ENCODE measurements at places on chromosomes 2 and 18.

DNA sequence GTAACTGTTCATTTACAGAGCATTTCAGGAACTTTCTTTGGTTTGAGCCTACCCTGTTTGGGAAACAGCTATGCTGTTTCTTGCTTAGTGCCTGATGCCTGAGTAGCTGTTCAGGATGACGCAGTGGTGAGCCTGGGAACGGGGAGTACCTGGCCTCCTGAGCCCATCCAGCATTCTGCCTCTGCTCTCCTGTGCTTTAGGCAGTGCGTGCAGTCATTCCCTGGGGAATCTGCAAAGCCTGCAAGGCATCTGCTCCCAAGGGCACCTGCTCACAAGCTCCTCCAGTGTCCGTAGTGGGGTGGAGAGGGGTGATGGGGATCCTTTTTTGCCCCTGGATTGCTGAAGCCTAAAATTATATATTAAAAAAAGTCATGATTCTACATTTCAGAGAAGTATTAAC is 68.8 kb downstream of the RAPGEF4 start:
- DNase-seq: no peak

DNA sequence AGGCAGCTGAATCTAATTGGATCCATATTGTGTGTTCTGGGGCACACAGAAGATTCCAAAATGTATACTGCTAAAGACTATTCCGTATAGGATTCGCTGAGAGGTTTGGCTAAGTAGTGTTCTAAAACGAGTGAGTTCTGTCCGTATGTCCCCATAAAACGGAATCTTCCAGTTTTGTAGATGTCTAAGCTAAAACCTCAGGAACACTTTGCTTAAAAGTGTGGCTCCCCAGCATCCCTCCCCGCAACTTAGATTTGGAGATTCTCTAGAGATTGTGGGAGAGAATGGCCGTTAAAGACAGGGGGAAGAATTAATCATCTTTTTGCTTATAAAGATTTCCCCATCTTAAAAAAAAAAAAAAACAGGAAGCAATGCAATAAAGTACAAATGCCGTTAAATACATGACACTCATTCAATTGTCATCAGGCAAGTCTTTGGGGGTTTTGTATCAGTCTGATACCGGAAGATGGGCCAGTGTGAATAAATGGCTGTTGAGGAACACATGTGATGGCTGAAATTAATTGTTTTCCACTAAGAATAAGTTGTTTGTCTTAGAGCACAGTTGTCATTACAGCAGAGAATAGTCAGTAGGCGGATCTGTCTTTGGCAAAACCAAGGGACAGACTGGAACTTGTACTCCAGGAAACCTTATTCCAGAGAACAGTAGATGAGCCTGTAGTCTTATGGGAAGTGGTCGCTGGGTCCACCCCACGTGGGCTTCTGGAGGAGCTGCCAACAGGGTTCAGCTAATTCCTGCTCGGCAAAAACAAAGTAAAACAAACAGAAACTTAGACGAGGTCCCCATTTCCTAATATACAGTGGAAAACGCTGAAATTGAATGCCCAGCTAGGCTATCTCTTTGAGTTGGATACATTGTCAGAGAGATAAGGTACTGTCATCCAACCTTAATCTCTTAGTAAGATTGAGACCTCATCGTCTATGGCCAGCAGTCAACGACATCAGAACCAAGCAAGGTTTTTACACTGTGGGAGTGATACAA is 1.7 kb downstream of the EMILIN2 start:
- no peak for DNase-seq

DNA sequence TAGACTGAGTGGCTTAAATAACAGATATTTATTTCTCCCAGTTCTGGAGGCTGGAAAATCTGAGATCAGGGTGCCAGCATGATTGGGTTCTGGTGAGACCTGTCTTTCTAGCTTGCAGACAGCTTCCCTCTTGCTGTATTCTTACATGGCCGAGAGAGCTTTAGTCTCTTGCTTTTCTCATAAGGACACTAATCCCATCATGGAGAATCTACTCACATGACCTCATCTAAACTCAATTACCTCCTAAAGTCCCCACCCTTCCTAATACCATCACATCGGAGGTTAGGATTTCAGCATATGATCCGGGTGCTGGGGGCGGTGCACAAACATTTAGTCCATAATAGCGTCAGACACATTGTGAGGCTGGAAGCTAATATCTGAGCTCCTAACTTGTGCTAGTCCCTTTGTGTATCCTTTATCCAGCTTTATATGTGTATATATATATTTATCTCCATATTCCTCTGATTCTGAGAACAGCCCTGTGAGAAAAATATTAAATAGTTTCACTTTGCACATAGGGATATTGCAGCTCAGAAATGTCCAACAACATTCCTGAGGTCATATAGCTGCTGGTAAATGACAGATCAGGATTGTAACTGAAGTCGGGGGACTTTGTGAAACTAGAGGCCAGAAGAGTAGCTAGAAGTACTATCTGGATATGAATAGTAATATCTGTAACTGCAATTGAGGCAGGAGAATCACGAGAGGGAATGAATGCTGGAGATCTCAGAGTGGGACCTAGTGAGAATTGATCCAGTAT is 28.9 kb downstream of the MARCHF4 start:
- DNase-seq: no peak

DNA sequence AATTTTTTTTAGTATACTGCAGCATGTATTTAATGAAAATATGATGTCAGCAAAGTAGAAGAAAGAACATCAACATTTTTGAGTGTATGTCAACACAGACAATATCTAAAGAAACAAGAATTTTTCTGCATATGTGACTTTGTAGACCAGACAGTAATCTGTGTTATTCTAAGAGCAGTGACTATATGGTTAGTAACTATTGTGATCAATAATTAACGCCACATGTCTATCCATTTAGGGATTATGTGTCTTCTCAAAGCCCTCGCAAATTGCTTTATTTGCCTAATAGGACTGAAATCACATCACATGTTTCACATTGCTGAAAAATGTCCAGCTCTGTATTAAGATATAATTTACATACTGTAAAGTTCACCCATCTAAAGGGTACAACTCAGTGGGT is 107.8 kb downstream of the GFPT1 start:
- no peak for DNase-seq

GRCh38 chr2:217800433-217801114 is 202.2 kb downstream of the TNS1 start:
- no peak for DNase-seq

DNA sequence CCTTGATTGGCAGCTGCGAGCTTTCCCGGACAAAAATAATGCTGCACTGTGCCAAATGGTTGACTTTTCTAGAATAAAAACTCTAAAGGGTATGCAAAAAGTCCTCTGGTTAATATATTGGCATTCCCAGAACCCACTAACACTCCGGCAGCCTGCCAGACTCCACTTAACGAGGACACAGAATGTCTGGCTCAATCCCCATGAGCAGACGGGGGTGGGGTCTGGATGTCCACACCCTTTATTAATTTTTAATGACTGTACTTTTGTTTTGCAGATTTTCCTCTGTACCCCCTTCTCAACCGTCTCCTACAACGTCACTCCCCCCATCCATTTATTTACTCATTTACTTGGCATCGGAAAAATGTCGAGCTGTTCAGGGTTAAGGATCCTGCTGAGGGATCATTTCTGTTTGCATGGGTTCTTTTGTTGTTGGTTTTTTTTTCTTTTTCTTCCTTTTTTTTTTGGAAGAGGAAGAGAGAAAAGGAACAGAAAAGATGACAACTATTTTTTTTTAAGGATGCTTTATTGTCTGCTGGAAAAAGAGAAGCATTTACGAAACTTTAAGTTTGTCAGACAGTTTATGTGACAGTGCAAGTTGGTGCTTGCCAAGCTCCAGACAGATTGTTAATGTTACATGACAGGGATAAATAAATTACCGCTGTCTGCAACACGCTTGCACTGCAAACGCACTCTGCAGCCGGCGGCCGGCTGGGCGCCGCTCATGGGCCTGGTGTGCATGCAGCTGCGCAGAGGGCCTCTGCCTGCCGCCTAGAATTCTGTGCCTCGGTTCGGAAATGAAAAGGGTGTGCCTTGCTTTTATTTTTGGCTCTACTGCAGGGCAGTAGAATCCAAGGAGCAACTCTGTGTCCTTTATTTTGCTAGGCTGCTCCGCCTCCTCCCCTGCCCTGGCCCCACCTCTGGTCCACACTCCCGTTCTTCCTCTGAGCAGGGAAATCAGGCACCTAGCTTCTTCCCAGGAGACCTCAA is 3.6 kb downstream of the LDLRAD4 start:
- no peak for DNase-seq

- no peak for DNase-seq
Measured at GRCh38 chr2:99340669-99341236, 3.6 kb downstream of the EIF5B start.

DNA sequence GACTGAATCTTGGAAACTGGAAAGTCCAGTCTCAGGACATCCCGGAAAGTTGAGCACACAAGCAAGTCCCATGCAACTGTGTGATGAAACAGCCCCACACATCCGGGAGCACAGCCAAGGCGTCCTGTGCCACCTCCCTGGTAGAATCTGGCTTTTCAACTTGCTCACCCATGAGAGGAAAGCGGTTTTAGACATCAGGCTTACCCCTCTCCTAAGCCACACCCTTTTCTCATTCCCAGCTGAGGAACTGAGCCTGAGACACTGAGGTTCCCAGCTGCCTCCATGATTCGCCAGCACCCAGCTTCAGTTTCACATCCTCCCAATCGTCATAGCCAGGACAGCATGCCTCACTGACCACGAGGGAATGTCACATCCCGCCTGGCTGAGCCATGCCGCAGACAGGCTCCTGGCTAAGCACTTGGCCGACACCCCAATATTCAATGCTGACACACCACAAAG is 60.3 kb downstream of the STEAP3 start:
- DNase-seq: peak; percentile 24

DNA sequence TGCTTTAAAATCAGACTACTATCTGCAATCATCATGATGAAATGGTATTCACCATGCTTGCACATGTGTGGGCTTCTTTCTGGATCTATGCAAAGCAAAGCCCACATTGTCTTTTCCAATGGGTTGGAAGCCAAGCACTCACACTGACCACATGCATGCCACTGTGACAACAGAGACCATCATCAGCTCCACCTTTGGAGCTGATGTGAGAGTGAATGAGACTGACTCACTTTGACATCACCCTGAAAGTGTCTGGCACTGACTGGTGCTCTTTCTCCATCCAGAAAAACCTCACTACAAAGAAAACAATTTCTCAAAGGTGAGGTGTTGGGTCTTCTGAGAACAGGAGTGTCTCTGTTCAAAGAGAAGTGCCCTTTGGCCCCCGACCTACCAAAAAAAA is 4.7 kb downstream of the MYO5B start:
- DNase-seq: no peak

DNA sequence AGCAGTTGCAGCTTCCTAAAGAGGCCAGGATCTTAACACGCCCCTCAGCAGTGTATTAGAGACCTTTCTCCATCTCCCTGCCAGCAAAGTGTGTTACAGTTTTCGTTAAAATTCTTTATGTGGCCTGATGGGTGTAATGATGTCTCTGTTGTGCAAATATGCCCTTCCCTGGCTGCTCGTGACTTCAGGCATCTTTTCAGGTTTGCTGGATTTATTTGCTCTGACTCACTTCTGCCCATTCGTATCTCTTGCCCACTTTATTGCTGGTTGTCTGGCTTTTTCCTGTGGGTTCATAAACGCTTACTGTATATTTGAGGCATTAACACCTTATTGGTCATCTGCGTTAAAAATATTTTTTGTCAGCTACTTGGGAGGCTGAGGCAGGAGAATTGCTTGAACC is 134.5 kb downstream of the ASB1 start:
- DNase-seq: no peak
